ENCODE measurements at places on chromosomes 7 and 10.

DNA sequence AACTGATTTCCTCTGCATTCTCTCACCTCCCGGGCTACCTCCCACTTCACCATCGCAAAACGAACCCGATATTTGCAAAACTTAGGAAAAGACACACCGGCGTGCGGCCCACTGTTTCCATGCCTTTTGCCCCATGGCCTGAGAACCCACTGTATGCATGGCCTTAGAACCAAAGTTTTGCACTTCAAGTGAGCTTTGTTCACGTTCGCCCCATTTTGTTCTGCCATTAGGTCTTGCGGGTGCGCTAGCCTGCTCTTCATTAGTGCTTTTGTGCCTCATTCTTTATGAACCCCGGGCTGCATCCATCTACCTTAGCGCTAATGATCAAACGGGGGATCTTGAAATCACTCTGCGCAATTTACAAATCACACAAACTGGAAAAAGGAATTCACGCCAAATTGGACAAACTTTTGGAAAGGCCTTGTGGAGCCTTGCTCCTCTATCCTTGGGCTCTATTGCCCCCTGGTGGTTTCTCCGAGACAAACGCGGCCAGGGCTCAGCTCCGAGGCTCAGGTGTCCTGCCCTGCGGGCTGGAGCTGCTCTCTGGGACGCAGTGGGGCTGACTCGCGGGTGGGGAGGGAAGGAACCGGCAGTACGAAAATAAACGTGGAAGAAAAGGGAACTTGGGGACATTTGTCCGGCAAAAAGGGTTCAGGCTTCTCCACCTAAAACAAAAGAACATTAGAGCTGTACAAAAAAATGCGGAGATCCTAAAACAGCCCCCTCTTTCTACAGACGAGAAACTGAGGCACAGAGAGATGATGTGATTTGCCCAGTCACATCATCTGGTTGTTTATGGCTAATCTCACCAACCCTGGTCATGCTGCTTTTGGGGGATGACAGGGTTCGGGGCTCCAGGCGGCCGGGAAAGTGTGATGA is 300.4 kb upstream of the NFE2L3 start:
- DNase-seq, result peak; percentile 76

DNA sequence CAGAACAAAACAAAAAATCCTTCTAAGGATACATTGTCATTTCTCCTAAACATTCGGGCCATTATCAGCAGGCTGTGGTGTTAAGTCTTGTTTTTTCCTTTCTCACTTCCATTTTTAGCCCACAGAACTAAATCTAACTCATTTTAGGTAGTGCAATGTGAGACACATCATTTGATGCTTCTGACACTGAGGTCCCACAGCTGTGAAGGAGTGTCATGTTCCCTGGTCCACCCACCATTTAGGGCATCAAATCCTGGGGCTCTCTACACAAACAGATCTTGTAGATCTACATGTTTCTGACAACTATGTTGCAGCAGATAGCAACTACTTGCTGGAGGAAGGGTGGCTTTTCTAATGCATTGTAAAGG is 232.5 kb upstream of the IGFBP3 start:
- no peak for DNase-seq

- DNase-seq, result no peak
Measured at GRCh38 chr7:38034062-38034908, 113.8 kb downstream of the EPDR1 start.

DNA sequence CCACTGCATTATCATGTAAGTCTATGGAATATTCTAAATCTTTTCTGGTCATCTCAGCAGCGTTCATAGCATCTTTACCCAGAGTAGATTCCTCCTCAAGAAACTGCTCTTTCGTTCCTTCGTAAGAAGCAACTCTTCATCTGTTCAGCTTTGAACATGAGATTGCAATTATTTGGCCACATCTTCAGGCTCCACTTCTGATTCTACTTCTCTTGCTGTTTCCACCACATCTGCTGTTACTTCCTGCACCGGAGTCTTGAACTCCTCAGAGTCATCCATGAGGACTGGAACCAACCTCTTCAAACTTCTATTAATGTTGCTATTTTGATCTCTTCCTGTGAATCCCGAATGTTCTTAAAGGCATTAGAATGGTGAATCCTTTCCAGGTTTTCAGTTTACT is 12.7 kb downstream of the CHST12 start:
- no peak for DNase-seq

GRCh38 chr7:143380260-143380645 is 892 bp upstream of the ZYX start:
- peak; percentile 87 for DNase-seq

DNA sequence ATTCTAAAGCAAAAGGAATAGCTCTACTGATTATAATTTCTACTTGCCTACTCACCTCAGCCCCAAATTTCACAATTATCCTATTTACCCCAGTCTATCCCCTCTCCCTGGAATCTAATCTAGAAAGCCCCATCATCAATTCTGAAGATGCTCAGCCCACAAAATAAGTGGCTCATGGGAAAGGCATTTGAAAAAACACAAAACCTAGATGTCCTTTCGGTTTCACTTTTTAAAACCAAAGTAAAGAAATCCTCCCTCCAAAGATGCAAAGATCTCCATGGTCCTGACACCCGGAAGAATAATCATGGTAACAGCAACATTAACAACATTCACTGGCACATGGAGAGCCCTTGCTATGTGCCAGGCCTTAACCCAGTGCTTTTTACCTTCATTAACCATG is 224.8 kb downstream of the FGFR2 start:
- no peak for DNase-seq

- DNase-seq, result no peak
Measured at GRCh38 chr7:30805081-30805691, 34.0 kb downstream of the MINDY4 start.

DNA sequence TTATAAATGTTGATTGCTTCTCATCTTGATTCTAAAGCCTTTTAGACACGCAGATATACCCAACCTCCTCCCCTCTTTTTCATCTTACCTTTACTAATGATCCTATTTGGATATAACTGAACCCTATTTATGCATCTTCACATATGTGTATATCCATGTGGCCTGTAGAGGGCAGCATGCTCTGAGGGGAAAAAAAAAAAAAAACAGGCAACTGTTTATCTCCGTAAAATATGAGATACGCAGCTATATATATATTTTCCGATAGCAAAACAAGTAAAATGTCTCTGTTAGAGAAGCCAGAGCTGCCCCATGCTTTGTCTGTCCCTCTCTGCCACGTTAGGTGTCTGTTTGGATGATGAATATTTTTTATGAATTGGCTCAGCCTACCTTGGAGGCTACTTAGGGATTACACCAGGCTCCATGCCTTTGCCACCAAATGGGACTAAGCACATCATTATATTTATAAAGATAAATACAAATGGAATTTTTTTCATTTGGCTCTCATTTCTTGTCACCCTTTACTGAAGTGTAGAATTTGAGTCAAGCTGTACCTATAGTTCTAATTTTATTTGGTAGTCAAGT is 174.8 kb upstream of the FZD1 start:
- peak; percentile 31 for DNase-seq

All from GM03348 (cell line).